B cell (primary cell): ENCODE measurements at places on chromosomes 5 and 9. TPM values are rescaled to one million over a fixed set of nuclear protein-coding genes. Genes with fewer than 3 reads are reported as not detected.

DNA sequence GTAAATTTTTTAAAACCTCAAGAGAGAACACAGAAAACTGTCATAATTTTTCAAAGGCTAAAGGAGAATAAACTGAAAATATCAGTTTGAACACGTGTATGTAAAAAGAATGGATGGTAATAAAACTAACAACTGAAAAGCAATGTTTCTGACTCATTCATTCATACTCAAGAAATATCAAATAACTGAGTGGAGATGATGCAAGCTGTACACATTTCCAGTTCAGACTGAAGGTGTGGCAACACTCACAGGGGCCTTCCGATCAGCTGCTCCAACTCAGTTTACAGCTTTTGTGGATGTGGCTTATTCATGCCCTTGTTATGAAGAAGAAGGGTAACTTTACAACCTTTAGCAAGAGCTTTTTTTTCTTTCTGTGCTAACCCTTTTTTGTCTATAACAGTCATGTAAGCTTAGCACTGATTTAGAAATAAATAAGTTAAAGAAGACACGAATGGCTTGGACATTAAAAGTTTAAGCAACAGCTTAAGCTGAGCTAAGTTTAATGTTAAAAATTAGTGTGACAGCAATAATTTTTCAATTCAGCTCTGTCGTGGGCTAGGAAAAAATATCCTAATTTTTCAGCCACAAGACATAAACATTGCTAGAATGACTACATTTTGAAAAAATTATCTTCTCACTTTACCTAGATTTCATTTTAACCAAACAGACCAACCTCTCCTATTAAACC is 453.5 kb downstream of the RAB3C start:
- H3K4me3 ChIP-seq = no peak overlapping the region
- no peak for DNase-seq
- peaks cover 20% of the 10 kb centered on the region for H3K4me1 ChIP-seq
- no peak overlapping the region for H3K27ac ChIP-seq
- peaks cover 27% of the 10 kb centered on the region for H3K27me3 ChIP-seq
- H3K36me3 ChIP-seq = no peaks in the 10 kb centered on the region

Gene FOXD4
- 0.07 and 0.18 TPM in 2 replicates for polyA plus RNA-seq

DNA sequence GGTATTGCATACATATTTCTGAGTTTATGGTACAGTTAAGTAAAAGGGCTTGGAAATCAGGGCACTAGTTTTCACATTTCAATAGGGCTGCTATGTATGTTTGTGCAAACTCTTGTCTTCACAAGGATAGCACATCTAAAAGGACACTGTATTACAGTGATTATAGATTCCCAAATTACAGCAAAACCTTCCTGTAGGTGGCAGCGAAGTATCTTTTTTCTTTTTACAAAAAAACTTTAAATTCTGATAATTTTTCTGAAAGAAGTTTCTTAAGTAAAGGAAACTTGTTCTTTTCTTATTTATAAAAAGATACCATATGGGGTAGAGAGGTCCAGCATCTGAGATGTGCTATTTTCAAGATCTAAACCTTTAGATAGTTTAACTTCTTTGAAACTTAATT is 337.8 kb downstream of the PTPRD start:
- H3K4me3 ChIP-seq = no peak overlapping the region
- no peak for DNase-seq
- H3K4me1 ChIP-seq = no peaks in the 10 kb centered on the region
- no peak overlapping the region for H3K27ac ChIP-seq
- no peaks in the 10 kb centered on the region for H3K36me3 ChIP-seq

- peaks cover 10% of the 10 kb centered on the region for H3K4me1 ChIP-seq
- H3K36me3 ChIP-seq = no peaks in the 10 kb centered on the region
- peaks cover 8% of the 10 kb centered on the region for H3K27me3 ChIP-seq
- H3K27ac ChIP-seq = no peak overlapping the region
Measured at GRCh38 chr5:168874713-168875380, 295.7 kb upstream of the PANK3 start.

Gene FAM193B
- 301 and 351 TPM in 2 replicates for polyA plus RNA-seq

Gene ZFP2
- 0.72 and 1.1 TPM in 2 replicates for polyA plus RNA-seq

Gene ALDOB
- polyA plus RNA-seq = not detected in 2 replicates

DNA sequence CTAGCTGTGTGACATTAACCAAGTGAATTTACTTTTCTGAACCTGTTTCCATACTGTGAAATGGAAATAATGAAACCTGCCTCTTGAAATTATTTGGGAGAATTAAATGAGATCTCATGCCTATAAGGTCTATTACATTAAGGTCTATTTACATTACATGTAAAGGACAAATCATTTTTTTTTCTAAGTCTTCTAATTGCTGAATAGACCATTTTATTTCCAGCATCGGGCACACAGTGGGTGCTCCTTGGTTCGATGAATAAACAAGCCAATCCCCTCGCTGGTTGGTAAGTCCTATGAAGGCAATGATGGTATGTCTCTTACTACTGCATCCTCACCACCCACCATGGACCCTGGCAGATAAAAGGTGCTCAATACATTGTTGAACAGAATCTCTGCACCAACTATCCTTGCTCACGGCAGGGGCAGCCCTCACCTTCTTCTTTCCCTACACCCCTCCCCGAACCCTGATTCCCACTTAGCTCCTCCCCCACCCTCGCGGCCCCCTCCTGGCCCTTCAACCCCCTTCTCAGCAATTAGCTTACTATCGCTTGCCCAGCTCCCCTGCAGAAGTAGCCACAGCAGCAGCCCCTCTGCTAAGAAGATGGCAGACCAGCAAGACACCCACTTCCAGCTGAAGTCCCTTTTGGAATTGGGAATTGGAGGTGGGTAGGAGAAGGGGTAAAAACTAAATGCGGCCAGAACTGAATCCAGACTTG is 3.0 kb downstream of the PCDH1 start:
- H3K36me3 ChIP-seq = no peaks in the 10 kb centered on the region
- no peak overlapping the region for H3K4me3 ChIP-seq
- no peaks in the 10 kb centered on the region for H3K27me3 ChIP-seq
- no peak for DNase-seq
- H3K4me1 ChIP-seq = peaks cover 36% of the 10 kb centered on the region

Gene SYK
- 55.3 and 60.3 TPM in 2 replicates for polyA plus RNA-seq

GRCh38 chr5:179244044-179244443 is 101.2 kb downstream of the ADAMTS2 start:
- H3K27ac ChIP-seq = no peak overlapping the region
- H3K36me3 ChIP-seq = no peaks in the 10 kb centered on the region
- H3K4me1 ChIP-seq = no peaks in the 10 kb centered on the region
- DNase-seq = no peak

Gene MSX2
- not detected in 2 replicates for polyA plus RNA-seq

DNA sequence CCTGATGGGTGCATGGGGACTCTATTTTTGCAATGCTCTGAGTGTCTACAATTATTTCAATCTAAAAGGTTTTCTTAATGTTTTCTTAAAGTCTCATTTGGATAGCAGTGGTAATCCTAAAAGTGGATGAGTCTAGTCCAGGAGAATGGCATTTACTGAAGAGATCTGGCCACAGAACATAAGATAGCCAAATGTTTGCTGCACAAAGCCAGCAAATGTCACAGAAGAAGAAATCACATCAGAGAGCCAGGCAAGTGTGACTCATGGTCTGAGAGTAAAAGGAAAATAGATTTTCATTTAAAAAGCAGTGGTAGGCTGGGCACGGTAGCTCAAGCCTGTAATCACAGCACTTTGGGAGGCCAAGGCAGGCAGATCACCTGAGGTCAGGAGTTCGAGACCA is 352.7 kb upstream of the GRAMD2B start:
- H3K4me3 ChIP-seq = no peak overlapping the region
- H3K4me1 ChIP-seq = no peaks in the 10 kb centered on the region
- no peak overlapping the region for H3K27ac ChIP-seq
- H3K27me3 ChIP-seq = no peaks in the 10 kb centered on the region

- no peaks in the 10 kb centered on the region for H3K27me3 ChIP-seq
- no peak overlapping the region for H3K4me3 ChIP-seq
- DNase-seq = no peak
Measured at GRCh38 chr5:10556289-10556807, 7.5 kb upstream of the ANKRD33B start.

DNA sequence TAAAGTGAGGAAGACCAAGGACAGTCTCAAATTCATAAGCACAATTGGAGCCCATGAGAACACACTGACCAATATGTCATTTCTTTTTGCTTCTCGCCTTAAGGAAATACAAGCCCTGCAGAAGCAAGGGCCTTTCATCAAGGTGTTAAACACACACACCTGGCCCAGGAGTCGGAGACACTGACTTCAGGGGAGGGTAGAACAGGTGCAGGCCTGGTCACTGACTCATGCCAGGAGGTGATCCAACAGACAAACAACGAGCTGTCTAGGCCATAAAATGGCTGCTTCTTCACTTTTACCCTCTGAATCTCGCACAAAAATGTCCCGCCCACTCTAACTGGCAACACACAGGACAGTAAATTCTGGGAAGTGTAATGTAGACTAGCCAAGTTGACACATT is 62.7 kb downstream of the RGMB start:
- H3K4me1 ChIP-seq = no peaks in the 10 kb centered on the region
- DNase-seq = no peak
- no peaks in the 10 kb centered on the region for H3K36me3 ChIP-seq
- H3K4me3 ChIP-seq = no peak overlapping the region

- H3K4me1 ChIP-seq = no peaks in the 10 kb centered on the region
- no peak overlapping the region for H3K27ac ChIP-seq
- no peak overlapping the region for H3K4me3 ChIP-seq
- no peaks in the 10 kb centered on the region for H3K36me3 ChIP-seq
- DNase-seq = no peak
Measured at GRCh38 chr5:16815432-16815831, 120.7 kb downstream of the MYO10 start.

DNA sequence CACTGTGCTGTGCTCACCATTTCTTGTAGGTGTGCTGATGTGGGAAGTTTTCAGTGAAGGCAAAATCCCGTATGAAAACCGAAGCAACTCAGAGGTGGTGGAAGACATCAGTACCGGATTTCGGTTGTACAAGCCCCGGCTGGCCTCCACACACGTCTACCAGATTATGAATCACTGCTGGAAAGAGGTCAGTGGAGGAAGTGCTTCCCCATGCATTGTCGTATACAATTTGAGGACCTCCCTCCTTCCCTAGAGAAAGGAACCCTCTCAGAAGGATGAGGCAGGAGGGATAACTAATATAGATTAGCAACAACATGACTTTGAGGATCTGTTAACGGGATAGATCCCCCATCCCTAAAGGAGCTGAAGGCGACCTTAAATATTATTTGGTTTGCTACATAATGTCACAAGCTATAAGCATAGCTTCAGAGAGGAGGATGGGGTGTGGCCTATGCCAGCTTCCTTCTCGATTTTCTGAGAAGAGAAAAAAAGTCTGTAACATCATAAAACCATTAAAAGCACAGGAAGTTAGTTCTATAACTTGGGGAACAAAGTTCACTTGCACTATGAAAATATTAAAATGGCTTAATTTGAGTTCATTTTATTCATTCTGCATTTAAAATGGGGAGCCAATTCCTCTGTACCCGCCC is 17.0 kb upstream of the CYFIP2 start:
- DNase-seq = no peak
- H3K27me3 ChIP-seq = no peaks in the 10 kb centered on the region
- peaks cover 23% of the 10 kb centered on the region for H3K4me1 ChIP-seq
- no peak overlapping the region for H3K4me3 ChIP-seq
- no peak overlapping the region for H3K27ac ChIP-seq

DNA sequence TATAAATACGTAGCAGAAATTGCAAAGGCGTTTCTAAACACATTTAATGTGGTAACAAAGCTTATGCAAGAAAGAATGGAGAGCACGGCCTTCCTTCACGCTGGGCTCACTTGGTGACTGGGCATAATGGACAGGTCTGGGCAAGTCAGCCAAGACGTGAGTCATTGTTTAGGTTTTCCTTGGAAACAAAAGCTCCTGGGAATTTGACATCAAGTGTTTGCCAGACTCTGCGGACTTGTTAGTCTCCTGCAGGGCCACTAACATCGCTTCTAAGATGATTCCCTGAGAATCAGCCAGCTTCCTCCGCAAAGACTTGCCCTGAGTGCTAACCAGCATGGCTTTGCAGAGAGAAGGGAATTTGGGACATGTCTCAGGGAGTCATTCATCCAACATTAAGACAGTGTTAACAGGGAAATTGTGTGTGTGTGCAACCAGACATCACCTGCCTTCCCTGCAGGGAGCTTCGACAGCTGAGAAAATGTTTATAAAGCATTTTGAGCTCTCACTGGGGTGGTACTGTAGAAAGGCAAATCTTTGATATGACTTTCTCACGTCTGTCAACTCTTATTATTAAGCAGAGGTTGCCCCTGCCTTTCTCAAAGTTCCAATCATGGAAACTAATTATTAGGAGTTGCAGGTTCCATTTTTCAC is 182.5 kb downstream of the NTRK2 start:
- H3K27me3 ChIP-seq = no peaks in the 10 kb centered on the region
- H3K4me1 ChIP-seq = no peaks in the 10 kb centered on the region
- DNase-seq = no peak
- H3K36me3 ChIP-seq = no peaks in the 10 kb centered on the region

Gene ACOT12
- 0.06 TPM in 1 of 2 replicates, not detected in the other for polyA plus RNA-seq

Gene BAAT
- polyA plus RNA-seq = 0.07 TPM in 1 of 2 replicates, not detected in the other

DNA sequence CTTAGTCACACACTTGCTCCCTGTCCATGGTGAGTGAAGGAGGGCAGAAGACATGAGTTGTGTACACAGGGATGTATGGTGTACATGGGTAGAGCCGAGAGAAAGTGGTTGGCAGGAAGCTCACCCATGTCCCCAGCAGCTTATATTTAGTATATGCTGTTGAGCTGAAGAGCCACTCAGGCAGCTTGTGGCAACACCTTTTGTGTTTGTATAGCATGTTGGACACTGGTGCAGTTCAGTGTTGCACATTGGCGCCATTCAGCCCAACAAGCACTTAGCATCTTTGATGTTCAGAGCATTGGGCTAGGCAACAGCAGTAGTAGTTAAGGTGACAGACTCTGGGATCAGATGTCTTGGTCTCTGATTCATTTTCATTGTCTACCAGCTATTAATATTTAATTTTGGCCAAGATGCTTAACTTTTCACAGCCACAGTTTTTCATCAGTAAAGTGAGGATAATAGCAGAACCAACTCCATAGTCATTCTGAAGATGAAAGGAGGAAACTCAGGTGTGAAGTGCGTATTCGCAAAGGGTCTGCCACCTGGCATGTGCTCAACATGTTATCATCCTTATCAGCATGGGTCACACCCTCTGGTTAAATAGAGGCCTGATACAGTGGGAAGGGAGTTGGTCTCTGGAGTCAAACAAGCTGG is 184.8 kb downstream of the NR3C1 start:
- H3K4me3 ChIP-seq = no peak overlapping the region
- no peaks in the 10 kb centered on the region for H3K27me3 ChIP-seq
- no peak overlapping the region for H3K27ac ChIP-seq
- H3K36me3 ChIP-seq = peaks cover 2% of the 10 kb centered on the region

Gene C9
- polyA plus RNA-seq = not detected in 2 replicates
